ENCODE measurements at places on chromosomes 3 and 15.

GRCh38 chr3:56823421-56823926 is 21.7 kb upstream of the ARHGEF3 start:
- DNase-seq = no peak

DNA sequence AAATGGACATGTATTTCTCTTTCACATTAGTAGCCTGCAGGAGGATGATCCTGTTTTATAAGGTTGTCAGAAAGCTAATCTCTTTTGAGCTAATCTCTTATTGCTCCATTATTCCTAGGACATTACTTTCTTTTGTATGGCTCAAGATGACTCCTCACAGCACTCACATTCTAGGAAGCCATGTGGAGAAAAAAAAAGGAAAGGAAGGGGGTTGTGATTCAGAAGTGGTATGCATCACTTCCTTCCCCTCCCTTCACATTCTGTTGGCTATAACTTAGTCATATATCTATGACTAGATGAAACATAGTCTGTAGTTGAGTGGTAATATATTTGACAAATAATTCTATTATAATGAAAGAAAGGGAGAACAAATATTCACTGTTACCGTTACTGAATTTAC is 168.8 kb upstream of the TTC14 start:
- DNase-seq = no peak

DNA sequence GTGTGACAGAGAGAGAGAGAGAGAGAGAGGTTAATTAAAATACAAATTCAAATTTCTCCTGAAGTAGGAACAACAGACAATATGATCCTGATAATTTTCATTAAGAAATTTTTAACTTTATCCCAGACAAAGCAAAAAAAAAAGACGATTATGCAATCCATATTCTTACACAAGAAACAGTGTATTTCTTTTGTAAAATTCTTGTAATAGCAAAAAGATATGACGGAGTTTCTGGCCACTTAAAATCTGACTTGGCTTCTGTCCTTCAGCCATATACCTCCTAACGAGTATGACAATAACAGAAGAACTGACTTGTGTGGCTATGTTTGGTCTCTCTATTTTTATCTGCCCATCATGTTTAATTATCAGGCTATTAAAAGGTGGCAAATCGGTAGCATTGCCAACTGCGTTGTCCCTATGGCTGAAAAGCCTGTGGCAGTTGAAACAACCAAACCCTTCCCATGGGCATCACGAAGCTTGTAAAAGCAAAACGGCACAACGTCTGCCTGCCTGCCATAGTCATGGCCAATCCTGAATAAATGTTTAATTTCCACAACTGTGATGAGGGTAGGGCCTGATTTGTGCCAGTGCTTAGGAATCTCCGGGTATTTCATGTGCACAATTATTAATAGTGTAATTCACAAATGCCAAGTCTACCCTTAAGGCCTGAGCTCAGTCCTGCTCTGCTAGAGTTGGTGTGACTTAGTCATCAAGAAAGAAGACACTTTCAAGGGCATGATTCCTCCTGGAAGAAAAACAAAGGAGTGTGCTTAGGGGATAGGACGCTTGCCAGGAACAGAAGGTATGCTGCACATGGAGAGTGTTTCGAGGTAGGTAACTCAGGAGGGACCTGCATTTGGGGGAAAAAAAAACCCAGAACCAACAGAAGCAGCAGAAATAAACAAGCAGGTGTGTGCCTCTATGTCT is 1090.2 kb downstream of the FHIT start:
- DNase-seq = no peak

GRCh38 chr15:93291380-93291779 is 202.4 kb upstream of the RGMA start:
- DNase-seq = no peak

DNA sequence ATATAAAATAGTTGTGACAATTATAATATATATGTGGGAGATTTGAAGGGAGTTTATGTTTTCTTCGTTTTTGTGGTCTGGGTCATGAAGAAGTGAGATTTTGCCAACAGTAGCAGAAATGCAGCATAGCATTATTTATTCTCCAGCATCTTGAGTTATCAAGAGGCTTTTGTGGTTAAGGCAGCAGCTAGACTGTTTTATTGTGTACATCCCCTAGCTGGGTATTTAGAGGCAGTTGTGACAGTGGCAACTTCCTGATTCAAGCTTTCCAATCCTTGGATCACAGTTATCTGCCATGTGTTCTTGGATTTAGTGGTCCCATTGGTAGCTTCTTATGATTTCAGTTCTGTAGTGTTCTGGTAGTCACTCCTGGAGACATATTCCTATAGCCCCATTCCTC is 29.0 kb downstream of the ARIH1 start:
- DNase-seq = no peak

DNA sequence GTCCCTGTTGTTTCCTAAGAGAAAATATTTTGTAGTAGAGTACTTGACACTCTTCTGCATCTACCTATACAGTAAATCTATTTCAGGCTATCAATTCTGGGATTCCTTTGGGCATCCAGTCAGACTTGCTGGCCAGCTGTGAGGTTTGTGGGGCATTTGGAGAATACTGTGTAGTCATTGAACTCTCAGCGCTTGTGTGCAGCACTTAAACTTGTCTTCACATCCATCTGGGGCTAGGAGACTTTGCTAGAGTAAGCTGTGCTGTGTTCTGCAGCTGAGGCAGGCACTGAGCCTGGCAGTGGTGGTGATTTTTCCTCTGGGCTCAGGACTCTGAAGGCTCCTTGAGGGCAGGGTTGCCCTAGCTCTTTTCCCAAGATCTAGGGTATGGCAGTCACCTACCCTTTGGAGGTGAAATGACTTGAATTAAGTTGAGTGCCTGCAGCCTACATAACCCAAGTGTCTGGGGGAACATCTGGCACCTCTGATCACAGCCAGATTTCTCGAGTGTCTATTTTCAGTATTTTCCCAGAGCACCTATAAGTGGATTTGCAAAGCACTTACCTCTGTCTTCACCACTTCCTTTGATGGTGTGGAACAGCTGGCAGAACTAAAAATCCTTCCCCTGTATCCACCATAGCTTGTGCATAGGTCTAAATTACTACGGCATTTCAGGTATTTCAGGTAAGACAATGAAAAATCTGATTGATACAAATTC is 19.3 kb downstream of the CLSTN2 start:
- DNase-seq = no peak
